ENCODE measurements at places on chromosomes 16 and 17.

DNA sequence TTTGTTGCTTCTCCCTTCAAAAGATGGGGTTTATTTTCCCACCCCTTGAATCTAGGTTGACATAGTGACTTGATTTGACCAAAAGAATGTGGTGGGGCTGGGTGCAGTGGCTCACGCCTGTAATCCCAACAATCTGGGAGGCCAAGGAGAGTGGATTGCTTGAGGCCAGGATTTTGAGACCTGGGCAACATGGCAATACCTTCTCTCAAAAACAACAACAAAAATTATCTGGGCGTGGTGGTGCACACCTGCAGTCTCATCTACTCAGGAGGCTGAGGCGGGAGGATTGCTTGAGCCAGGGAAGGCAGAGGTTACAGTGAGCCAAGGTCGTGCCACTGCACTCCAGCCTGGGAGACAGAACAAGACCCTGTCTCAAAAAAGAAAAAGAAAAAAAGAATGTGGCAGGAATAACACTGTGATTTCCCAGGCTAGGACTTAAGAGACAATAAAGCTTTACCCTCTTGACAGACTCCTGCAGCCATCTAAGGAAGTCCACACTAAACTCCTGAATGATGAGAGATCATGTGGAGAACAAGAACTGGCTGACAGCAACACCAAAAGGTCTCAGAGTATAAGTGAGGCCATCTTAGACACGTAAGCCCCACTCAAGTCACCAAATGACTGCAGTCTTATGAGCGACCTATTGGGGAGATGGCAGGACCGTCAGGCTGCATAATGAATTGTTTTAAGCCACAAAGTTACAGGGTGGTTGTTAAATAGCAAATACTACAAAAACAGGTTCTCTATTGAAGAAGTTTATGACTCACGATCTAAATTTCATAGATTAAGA, 37.0 kb downstream of the FBXL20 start:
- DNase-seq = no peak

DNA sequence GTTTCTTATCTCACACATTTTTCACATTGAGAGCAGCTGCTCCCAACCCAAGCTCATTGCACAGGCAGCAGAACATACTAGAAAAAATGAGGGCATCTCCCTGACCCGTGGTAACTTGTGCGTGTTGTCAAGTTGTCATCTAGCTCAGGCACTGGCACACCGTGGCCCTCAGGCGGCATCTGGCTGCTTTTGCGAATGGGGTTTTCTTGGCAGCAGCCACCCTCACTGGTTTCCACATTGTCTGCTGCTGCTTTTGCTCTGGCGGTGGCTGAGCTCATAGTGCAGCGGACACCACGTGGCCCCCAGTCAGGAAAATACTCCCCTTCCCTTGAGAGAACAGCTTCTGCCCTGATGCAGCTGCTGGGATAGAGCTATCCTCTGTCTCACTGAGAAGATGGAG, 9.4 kb upstream of the TEDC2 start:
- no peak for DNase-seq

DNA sequence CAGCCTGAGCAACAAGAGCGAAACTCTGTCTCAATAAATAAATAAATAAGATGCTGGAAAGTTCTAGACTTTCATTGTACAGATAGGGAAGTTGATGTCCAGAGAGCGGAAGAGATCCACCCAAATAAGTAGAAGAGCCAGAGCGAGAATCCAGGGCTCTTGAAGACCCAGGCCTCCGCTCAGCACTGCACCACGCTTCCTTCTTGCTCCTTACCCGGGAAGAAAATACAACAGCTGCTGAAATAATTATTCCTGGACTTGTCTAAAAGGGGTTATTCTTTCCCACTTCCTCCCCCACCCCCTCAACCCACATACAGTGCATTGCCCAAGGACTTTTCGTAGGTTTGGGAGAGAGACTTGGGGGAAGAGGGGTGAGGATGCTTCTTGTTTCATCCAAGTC, 26.7 kb downstream of the CDK5RAP3 start:
- no peak for DNase-seq

GRCh38 chr16:10834130-10834529, 15.5 kb upstream of the TVP23A start:
- no peak for DNase-seq

DNA sequence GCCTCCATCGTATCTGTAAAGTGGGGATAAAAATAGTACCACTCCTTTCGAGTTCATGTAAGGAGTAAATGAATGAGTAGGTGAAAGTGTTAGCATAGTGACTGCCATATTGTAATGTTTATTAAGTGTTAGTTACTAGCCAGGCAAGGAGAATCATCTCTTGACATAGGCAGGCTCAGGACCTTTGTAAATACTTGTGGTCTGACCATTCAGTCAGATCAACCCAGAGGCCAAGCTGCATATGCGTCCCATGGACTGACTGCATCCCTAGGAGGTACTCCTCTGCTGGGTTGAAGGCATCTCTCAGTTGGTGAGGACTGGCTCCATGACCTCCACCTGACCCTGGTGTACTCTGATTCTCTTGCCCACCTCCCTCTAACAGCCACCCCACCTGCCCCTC, 40.5 kb upstream of the CDRT4 start:
- no peak for DNase-seq

- no peak for DNase-seq
Measured at GRCh38 chr16:21610006-21610544, 10.7 kb downstream of the METTL9 start.

GRCh38 chr17:77316191-77316641, 175.4 kb downstream of the SEC14L1 start:
- peak; percentile 72 for DNase-seq

DNA sequence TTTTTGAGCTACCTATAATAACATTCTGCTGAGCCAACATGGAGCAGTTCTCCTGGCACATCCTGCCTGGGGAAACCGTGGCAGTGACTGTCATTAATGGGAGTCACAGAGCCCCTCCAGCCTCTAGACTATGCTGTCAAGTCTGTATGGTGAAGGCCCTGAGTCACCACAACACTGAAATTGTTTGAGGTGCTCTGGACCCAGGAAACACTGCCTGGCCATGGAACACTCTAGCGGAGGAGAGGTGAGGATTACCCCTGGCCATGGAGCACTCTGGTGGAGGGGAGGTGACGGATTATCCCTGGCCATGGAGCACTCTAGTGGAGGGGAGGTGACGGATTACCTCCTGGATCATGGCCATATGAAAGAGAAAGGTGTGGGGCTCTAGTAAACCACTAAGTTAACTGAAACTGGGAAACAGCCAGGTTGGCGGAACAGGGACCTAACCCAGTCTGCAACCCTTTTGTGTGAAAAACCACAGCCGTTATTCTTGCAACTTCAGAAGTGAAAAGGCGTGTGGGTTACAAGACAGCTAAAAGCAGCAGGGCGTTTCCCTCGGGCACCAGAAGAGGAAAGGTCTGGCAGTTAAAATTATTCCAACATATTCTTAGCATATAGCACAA, 156.7 kb downstream of the KCNJ12 start:
- DNase-seq = no peak

- no peak for DNase-seq
Measured at GRCh38 chr16:75196836-75197235, 10.1 kb downstream of the CTRB2 start.

- DNase-seq = no peak
Measured at GRCh38 chr16:49000594-49000993, 281.0 kb downstream of the CBLN1 start.

DNA sequence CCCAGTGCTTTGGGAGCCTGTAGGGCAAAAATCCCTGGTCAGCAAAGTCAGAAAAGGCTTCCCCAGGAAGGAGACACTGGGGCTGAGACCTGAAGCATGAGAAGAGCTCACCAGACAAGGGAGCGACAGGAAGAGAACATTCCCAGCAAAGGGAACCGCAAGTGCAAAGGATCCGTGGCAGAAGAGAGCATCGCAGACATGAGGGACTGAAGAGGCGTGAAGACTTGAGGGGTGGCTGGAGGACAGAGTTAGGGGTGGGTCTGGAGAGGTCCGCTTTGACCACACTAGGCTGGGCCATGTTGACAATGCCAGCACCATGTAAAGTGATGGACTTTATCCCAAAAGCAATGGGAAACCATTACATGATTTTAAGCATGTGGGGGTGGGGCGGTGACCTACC, 128.1 kb upstream of the IRX3 start:
- no peak for DNase-seq

DNA sequence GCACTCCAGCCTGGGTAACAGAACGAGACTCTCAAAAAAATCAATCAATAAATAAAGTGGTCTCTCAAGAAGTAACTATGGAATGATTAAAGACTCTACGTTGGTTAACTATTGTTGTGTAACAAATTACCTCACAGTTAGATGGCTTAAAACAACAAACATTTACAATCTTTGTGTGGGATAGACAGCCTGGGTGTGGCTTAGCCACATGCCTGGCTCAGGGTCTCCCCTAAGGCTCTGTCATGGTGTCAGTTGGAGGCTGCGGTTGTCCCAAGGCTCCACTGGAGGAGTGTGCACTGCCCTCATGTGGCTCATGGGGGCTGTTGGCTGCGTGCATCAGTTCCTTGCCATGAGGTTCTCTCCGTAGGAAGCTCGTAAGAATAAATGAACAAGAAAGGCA, 294.5 kb downstream of the SNX29 start:
- DNase-seq = no peak

DNA sequence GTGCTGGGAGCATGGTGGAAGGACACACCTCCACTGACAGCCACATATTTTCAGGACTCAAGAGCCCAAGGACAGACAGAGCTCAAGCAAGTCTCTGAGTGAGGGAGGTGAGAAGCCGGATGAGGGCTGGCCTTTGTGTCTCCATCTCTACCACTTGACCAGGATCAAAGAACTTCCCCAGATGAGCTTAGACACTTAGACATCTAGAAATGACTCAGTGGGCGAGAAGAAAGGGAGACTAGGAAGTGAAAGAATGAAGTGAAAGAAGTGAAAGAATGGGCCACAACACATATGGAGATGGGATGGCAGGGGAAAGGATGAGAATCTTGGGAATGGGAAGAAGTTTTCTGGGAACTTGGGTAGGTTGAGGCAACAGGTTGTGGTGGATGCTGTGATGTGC, 274.9 kb upstream of the CCL2 start:
- no peak for DNase-seq

DNA sequence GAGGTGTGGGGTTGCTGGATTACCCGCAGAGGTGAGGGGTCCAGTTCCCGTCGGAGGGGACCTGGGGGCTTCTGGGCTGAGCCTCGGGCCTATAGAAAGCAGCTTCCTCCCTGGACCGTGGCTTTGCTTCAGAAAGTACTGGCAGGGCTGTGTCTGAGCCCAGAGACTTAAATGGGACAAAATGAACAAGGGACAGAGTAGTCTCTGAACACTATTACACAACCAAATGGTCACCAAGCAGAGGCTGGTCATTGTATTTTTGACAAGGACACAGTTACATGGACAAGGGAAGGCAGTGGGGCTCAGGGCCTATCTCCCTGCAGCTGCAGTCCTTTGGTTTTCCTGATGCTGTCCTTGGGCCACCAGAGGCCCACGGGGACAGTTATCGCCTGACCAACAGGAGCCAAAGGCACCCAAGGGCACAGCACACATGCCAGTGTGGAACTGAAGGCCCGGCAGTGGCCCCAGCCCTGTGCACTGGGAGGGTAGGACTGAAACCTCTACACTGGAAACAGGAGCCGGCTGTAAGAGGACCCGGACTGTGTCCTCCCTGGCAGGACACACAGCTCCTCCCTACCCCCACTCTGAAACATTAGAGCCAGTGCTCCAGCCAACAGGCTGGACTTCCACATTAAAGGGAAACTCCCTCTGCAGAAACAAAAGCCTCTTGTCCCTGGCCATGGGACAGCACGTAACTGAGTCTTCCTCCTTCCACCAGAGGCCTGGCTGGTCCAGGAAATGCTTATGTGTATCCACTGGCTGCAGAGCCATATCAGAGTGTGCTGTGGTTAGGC, 26.0 kb upstream of the ERN1 start:
- peak; percentile 75 for DNase-seq

DNA sequence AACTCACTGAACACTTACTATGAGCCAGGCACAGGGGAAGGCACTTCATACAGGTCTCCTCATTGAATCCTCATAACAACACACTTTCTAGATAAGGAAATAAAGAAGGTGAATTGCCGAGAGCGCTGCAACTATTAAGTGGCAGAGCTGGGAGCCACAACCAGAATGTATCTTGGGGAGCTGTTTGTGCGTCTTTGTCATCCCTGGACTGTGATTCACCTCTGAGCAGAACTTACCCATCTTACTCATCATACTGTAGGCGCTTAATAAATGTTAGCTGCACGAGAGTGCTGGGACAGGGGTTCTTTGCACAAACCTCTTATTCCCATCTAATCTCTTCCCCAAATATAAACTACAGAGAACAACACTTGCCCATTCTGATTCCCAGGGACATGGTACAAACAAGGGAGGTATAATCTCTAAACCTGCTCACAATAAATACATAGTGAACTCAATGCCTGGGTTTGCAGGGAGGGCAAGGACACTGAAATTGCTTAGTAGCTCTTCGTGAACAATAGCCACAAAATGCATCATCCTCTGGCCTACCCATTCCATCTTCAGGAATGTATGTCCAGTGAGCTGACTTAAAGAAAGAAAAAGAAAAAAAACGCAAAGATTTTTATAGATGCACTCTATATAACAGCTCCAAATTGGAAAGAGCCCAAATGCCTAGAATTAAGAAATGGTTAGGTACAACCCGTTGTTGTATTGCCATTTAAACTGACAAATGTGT, 43.0 kb downstream of the MYO18A start:
- no peak for DNase-seq

DNA sequence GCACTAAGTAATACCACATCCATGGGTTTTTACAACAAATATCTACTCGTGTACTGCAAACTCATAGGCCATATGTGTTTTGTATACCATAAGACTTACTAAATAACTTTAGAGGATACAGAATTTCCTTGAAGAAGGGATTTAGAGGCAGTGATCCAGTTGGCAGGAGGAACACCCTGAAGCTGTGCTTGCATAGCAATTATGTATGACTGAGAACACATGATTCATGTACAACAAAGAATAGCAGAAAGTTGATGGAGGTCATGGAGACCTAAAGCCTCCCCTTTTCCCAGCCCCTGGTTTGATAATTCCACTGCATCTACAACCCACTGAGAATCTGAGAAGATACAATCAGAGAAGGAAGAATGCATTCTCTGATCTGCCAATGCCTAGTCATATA, 83.8 kb upstream of the PMFBP1 start:
- DNase-seq = no peak

DNA sequence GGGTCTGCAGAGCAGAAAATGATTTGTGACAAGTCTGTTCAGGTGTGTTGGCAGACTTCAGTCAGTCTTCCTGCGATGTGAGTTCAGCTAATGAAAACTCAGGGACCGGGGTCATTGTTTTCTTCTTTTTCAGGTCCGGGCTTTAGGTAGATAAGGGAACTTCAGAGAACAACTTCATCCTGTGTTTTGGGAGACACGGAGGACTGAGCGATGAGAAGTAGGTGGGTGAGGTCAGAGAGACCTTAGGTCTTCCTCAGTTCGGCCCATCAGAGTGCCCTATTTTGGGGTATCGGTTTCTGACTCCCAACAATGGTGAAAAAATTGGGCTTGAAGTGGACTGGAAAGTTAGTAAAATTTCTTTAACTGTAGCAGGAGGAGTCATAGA, 88.9 kb upstream of the ATF7IP2 start:
- no peak for DNase-seq

- peak; percentile 40 for DNase-seq
Measured at GRCh38 chr16:73015612-73016487, 32.1 kb downstream of the ZFHX3 start.
